ENCODE measurements at places on chromosomes 7 and 10. TPM values are rescaled to one million over a fixed set of nuclear protein-coding genes. Genes with fewer than 3 reads are reported as not detected.

The ZCCHC24 gene
- 18.3 TPM for polyA plus RNA-seq

The KIF20B gene
- 15.4 TPM for polyA plus RNA-seq

The CHAT gene
- polyA plus RNA-seq: 0.06 TPM

The GDF2 gene
- polyA plus RNA-seq: not detected

The TMEM130 gene
- polyA plus RNA-seq: 4.4 TPM

The CCL24 gene
- polyA plus RNA-seq: not detected

The CPA4 gene
- 0.31 TPM for polyA plus RNA-seq

DNA sequence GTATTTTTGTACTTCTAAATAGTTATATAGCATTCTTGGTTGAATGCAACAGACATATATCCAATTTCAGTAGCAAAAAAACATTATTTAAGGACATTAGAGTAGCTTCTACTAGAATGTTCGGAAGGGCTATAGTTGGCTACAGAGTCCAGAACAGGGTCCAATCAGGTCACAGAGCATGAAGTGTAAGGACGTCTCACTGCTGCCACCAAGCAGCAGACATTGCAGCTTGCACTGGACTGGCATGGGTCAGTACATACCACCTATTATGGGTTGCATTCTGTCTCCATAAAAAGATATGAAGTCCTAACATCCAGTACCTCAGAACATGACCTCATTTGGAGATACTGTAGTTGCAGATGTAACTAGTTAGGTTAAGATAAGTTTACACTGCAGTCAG lies 87.3 kb downstream of the LHFPL3 start:
- no peak for DNase-seq

DNA sequence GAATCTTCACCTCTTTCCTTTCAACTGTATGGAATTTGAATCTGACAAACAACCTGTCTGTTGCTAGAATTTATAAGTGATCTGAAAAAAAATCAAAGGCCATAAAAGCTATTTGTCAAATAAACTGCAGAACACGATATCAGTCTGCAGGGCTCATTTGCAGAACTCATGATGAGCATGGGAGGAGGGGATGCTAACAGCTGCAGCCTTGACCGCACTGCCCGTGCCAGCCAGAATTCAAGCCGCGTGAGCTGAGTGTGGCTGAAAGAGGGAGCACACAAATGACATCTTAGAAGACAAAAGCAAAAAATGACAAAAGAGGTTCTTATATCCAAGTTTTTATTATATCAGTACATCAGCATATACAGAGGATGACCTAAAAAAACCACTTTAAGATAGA lies 15.7 kb downstream of the LRRTM3 start:
- no peak for DNase-seq

- no peak for DNase-seq
These were observed 154.5 kb upstream of the PPP2R2D start for GRCh38 chr10:131746241-131746711.

- DNase-seq: no peak
These were observed 114.1 kb upstream of the PDLIM1 start for GRCh38 chr10:95404864-95405263.

- DNase-seq: no peak
These were observed 362.6 kb downstream of the PAXIP1 start for GRCh38 chr7:154640266-154640865.

- no peak for DNase-seq
These were observed 556.1 kb downstream of the KCNMA1 start for GRCh38 chr10:77081481-77081891.

- DNase-seq: peak; percentile 20
These were observed 4.4 kb downstream of the UNCX start for GRCh38 chr7:1236831-1237701.

DNA sequence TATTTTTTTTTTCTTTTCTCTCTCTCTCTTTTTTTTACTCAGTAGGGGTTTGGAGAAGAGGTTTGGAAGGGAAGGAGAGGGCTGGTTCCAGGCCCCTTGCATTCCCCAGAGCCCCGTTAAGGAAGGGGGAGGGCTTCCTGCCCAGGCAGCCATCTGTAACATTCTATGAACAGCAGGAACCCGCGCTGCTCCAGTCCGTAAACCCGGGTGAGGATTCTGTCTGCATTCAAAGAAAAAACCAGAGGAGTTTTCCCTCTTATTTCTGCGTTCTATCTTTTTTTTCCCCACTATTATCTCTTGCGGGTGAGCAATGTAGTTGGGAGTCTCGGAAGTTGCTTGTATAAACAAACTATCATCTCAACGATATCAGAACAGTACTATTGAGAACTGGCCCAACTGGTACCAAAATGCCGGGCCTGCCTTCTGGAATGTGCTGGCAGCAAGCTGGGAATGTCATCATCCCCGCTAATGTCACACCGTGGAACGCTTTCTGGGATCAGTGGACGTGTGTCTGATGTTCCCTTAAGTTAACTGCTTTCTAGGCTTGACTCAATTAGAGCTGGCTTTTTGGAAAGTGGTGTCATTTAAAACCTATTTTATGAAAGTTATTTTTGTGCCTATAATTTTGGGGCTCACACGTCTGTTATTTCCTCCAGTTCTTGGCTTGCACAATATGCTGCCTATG lies 153.1 kb upstream of the MEOX2 start:
- DNase-seq: peak; percentile 58

GRCh38 chr10:111784946-111785465 lies 398.6 kb downstream of the GPAM start:
- no peak for DNase-seq

GRCh38 chr10:51005551-51005950 lies 68.7 kb upstream of the PRKG1 start:
- no peak for DNase-seq

DNA sequence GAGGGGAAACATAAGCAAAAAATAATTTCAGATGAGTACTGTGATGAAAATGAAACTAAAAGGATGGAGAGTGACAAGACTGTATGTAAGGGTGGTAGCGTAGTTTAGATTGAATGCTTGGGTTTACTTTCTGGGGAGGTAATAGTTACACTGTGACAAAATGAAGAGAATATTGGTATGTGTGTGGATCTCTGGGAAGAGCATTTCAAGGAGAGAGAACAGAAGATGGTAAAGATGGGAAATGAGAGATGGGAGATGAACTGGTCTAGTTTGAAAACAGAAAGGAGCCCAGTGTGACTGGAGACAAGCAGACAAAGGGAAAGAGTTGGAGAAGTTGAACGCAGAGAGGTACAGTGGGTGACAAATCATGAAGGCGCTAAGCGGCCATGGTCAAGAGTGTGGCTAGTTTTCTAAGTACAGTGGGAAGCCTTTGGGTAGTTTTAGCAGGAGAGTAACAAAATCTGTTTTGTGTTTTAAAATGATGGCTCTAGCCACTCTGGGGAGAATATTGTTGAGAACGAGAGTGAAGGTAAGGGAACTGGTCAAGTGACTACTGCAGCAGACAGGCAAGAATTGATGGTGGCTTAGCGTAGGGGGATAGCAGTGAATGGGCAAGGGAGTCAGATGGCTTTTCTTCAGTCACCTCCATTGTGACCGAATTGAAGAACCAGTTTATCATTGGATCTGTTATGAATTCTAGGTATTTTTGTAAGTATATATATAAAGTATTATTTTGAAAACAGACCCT lies 22.6 kb downstream of the PALS2 start:
- no peak for DNase-seq

DNA sequence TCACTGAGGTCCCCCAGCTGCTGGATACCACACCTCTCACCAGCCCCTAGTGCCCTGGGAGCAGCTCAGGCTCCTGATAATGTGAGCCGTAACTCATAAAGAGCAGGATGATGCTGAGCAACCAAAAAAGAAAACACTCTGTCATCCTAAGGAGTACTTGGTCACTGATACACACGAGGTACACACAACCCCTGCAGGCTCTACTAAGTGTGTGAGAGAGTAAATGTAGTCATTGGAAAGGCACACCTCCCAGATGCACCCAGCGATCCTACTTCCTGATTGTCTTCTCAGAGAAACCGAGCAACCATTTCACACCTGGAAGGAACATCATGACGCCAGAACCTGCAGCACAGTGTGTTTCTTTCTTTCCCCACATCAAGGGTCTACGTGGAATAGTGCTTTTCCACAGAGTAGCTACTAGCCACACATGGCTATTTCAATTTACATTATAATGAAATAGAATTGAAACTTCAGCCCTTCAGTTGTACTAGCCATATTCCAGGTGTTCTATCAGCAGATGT lies 34.2 kb downstream of the FIGNL1 start:
- DNase-seq: no peak

GRCh38 chr7:876972-877311 lies 588 bp downstream of the GET4 start:
- DNase-seq: no peak

GRCh38 chr10:18423058-18423637 lies 228.2 kb downstream of the NSUN6 start:
- DNase-seq: no peak

GRCh38 chr7:84970670-84971069 lies 216.2 kb downstream of the SEMA3D start:
- no peak for DNase-seq

GRCh38 chr7:99457650-99458493 lies 8.1 kb downstream of the ATP5MF start:
- no peak for DNase-seq

GRCh38 chr7:128361411-128362379 lies at the start of gene PRRT4:
PRRT4 (minus strand) TSS chr7:128361690.
- DNase-seq: no peak

DNA sequence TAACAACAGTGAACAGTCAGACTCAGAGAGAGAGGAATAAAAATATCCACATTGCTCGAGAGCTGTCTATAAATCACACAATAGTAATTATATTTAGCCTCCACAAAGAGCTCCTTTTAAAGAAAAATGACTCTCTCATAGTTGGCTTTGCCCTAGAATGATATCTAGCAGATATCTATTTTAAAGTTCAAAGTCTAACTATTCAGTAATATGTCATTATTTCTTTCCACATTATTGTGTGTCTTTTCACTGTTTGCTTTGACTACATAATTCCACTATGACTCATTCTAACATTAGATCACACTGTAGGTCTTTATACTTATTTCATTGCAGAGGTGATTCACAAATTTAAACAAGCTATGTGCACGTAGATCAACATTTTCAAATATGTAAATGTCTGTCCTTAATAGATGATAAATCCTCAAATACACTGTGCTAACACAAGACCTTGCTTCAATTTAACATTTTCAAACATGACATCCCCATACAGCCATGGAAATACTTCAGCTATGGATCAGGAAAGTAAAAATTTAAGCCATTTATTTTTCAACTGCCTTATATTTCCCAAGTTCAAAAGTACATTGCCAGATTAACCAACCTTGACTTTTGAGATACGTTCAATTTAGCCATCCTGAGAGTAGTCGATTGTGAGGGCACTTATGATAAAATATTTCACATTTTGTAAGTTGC lies 99.9 kb upstream of the AKR1E2 start:
- DNase-seq: no peak

GRCh38 chr7:79806161-79806734 lies 328.4 kb upstream of the GNAI1 start:
- DNase-seq: no peak

DNA sequence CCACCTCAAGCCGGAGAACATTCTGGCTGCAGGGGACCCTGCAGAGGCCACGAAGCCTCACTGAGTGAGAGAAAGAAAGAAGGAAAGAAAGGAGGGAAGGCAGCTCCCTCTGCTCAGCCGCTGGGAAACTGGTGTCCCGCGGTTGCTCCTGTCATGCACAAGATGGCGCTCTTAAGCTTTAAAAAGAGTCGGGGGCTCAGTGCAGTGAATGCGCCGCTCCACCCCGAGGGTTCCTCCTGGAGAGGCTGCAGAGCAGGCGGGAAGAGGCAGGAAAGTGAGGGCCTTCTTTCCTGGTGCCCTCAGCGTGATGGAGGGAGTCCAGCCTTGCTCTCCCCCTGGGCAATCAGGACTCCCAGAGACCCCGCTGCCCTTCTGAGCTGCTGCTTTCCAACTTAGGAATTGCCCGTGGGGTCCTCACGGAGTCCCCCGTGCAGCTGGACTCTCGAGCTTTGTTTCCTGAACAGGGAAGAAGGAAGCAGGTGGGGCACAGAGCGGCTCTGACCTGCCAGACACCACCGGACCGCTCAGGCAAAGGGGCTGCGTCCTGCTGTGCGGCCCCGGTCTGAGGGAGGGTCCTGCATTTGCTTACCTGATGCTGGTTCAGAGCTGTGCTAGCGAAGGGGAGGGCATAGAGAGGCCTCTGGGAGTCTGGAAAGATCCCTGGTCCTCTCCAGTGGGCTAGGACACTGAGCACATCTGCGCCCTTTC lies 141.9 kb upstream of the MKI67 start:
- DNase-seq: peak; percentile 77

DNA sequence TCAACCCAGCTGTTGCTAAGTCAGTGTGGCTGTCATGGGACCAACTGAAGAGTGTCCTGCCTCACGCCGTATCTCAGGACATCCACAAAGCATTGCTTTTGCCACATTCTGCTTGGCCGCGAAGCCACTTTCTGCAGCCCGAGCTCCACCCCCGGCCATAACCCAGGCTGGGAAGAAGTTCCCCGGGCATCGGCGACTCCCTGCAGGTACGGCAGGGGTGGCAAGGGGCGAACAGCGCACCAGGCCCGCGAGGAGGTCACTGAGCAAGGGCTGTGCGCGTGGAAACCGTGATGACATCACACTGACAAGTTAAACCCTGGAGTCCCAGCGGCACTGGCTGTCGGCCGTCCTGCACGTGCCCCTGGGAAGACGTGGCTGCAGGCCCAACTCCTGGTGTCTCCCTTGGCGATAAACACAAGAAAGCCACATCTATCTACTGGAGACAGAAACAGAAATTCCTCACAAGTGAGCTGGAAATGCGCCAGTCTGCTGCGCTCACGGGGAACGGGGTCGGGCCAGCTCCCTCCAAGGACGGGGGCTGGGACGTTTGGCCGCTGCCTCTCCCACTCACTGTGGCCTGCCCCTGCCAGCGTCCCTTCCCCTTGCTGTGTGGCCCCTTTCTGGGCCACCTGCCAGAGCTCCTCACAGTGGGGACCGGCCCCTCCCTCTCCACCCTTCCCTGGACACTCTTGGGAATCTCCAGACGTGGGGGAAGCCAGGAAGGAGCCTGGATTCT lies 326.3 kb downstream of the DNAJB6 start:
- DNase-seq: peak; percentile 69

- DNase-seq: no peak
These were observed 113.8 kb downstream of the CDK6 start for GRCh38 chr7:92722541-92722940.

DNA sequence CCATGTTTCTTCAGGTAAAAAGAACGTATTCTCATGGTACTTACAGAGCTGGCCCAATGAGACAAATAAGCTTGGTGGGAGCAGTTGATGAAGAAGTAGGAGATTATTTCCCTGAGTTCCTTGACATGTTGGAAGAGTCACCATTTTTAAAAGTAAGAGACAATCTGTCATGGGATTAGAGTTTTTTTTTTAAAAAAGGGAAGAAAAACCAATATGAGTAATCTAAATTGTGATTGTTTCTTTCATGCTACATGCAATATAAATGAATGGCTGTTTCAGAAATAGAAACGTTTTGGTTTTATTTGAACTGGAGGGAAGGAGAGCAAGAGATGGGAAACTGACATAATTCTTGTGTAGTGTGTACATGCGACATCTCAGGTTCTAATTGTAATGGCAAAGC lies 32.8 kb downstream of the TMEM60 start:
- DNase-seq: no peak

- DNase-seq: no peak
These were observed 256.6 kb downstream of the RPS24 start for GRCh38 chr10:78290131-78290750.

Data from renal pelvis (tissue), 12 donors.